H4 (cell line): ENCODE measurements at places on chromosomes 12 and 14.

GRCh38 chr14:67079846-67080245 lies 109.4 kb upstream of the GARIN2 start:
- DNase-seq = no peak

- DNase-seq = no peak
Observed at GRCh38 chr14:35847636-35848035, 21.5 kb downstream of the BRMS1L start.

GRCh38 chr12:64603183-64603841 lies 7.0 kb upstream of the RASSF3 start:
- DNase-seq = no peak

- no peak for DNase-seq
Observed at GRCh38 chr14:33671556-33671955, 279.3 kb downstream of the EGLN3 start.

GRCh38 chr14:104999361-104999760 lies 13.8 kb downstream of the CLBA1 start:
- no peak for DNase-seq

GRCh38 chr12:74988156-74988555 lies 221.5 kb downstream of the KCNC2 start:
- no peak for DNase-seq

- no peak for DNase-seq
Observed at GRCh38 chr12:91677556-91677955, 468.1 kb downstream of the BTG1 start.

- DNase-seq = no peak
Observed at GRCh38 chr14:26081043-26081442, 516.8 kb downstream of the NOVA1 start.

DNA sequence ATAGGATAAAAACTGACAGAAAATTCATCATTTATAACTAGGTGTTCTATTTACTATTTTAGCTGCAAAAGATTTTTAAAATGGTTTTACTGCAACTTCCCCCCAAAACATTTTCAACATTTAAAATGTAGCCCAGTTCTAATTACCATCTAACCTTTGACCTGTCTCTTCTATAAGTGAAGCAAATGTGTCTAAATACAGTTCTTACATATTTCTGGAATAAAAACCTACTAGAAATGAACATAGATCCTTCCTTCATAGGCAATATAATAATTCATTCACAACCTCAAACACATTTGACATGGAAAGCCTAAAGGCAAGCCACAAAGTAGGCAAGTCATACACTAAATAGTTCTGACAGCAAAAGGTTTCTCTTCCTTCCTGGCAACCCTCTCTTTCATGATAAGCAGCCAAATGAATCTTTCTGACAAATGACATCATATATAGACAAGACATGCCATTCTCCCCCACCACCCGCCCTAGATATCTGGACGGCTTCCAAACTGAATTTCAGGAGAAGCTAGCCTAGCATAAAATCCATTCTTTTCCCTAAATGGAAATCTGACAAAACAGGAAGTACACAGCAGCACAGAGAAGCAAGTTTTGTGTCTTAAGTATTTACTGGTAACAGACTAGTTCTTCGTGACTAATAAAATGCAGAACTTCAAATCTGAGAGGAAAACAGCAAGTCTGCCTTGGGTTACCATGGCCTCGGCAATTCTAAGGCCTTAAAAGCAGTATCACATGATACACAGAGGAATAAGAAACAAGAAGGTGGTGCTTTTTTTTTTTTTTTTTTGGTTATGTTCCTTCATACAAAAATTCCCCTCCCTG lies 17.2 kb upstream of the ARID4A start:
- peak; percentile 23 for DNase-seq

DNA sequence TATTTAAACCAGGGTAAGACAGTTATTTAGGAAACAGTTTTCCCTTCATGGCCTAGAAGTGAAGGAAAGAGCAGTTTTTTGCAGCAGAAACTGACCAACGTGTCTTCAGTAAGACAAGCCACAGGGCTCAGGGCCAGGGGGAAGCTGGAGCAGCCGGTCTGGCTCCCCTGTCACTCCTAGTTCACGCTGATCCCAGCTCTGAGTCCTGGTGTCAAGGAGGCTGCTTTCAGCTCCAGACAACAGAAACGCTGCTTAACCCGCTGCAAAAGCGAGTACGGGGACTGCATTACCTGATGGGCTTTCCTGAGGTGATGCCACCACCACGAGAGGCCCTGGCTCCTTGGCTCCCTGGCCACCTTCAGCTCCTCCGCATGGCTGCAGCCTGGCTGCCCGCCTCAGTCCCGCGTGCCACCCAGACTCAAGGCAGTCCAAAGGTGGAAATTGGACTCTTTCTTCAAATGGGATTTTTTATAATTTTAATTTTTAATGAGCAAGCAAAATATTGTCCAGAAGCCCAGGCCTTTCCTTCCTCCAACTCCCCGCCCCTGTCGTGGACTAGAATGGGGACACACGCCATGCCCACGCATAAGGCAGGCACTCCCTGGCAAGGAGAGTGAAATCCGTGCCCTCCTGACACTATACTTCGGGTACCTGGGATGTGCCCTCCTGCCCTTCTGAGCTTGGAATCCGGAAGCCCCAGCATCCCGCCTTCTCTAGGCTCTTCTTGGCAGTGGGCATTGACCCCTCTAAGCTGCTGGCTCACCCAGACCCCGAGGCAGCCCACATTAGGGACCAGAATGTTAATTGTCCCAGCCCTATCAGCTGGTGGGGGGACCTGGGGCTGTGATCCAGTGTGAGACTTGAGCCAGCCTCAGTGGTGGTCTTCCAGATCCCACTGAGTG lies 85.0 kb downstream of the PAPOLA start:
- no peak for DNase-seq

DNA sequence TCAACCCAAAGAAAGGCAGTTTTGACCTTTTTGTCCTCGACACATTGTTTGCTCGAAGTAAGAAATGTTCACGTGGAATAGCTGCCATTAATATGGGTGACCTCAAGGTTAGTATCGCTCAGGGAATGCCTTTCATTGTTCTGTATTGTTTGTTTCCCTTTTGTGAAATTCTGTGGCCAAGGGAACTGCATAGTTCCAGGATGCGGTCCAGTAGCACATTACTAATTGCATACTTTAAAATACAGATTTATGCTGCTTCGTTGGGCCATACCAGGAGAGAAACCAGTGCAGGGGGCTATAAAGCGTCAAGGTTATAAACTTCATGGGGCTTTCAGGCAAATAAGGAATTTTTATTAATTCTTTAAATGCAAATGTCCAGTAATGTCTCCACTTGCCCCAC lies 73.3 kb upstream of the USP44 start:
- no peak for DNase-seq

DNA sequence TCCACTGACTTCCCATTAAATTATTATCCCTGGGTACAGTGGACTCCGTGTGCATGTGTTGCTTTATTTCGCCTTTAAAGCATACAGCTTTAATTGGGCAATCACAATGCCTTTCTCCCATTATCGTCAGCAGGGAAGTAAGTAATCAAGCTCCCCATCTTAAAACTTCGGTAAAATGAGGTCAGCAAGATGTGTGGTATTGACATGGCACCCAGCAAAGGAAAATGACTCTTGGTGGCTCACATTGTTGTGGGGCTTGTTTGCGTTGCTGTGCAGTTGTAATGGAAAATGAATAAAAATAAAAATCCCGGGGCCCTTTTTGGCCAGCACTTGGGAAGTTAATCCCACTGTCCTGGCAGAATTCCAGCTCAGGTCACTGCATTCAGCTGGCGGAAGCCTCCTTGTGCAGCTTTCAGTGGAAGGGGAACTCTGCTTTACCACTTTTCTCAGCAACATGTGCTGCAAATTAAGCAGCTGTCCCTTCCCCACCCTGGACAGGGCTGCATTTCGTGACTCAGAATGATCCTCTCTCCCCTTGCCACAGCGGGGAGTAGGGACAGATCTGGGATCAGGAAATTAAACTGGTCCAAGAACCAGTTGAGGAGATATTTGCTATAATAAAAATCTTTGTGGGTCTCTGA lies 13.9 kb upstream of the ATP2A2 start:
- DNase-seq = peak; percentile 84

DNA sequence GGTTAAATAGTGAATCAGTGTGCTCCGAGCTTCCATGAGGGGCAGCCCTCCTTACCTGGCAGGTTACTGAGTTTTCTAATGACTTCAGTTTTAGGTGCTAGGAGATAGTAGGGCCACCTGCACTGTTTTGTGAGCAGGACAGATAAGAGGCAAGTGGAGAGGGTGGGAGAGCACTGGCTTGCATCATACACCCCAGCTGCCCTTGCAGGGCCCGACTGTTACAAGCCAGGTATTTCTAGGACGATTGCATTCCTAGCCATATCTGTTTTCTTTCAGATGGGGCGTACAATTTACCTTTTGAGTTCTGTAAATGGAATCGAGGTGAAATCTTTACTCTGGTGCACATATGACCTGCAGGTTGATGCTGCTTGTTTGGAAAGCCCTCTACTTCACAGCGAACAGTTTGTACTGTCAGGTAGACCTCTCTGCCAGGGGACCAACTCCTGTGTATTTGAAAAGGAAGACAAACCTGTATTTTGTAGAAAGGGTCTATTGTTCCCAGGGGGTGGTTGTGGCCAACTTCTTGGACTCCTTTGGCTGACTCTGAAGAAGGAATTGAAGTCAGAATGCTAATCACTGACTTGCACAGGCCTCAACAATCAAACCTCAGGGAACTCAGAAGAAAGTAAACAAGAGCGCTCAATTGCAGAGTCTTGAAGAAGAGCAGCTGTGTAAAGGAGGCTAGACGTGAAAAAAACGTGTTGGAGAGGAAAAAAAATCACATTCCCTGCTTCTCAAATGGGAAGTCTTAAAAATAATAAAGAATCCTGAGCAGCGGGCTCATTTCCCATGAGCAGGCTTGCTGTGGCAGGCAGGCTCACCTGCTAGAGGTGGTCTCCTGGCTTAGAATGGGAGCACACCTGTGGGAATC lies 57.3 kb downstream of the ETV6 start:
- no peak for DNase-seq

DNA sequence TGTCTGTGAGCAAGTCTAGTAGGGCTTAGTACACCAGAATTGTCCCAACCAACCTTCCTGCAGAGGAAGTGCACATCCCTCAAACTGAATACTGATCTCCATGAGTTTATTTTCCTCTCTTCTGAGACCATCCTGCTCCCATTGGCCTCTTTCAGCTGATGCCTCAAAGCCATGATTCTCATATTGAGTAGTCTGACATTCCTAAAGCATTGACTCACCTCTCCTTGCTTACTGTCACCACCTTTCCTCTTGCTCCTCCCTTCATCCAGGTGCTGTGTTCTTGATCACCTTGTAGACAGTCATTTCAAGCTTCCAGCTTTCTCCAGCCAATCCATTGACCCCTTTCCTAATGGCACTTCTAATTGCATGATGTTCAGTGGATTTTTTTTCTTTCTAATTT lies 583.7 kb upstream of the USP15 start:
- no peak for DNase-seq

DNA sequence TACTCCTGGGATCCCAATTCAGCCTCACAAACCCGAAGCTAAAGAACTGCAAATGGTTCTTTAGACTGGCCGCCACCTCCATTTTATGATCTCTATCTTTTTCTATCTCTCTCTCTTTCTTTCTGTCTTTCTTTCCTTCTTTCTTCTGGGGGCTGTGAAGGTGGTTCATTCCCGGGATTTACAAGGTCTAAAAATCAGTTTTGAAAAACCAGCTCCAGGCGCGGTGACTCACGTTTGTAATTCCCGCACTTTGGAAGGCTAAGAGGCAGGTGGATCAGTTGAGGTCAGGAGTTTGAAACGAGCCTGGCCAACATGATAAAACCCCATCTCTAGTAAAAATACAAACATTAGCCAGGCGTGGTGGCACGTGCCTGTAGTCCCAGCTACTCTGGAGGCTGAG lies 67.2 kb upstream of the VASH1 start:
- no peak for DNase-seq

DNA sequence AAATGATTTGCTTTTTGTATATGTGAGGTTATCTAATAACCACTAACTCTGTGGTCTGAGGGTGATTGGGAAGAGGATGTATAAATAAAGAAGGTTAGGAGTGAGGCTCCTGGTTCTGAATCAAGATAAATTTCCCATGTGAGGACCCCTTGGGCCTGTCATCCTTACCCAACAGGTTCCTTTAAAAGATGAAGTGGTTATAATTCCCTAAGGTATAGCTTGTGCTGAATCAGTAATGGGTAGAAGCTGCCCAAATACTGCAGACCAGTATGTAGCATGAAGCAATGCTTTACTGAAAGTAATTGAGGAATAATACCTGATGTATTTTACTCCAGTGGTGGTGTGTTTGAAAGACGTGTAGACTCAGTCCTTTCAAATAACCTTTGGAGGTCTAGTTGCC lies 8.7 kb downstream of the EID3 start:
- no peak for DNase-seq

- DNase-seq = no peak
Observed at GRCh38 chr12:4909734-4910501, at the start of gene KCNA1. KCNA1 (plus strand) TSS chr12:4909905; CDS start chr12:4911379, 1,474 bp downstream.

GRCh38 chr14:21300892-21301291 lies 21.0 kb downstream of the RPGRIP1 start:
- no peak for DNase-seq

DNA sequence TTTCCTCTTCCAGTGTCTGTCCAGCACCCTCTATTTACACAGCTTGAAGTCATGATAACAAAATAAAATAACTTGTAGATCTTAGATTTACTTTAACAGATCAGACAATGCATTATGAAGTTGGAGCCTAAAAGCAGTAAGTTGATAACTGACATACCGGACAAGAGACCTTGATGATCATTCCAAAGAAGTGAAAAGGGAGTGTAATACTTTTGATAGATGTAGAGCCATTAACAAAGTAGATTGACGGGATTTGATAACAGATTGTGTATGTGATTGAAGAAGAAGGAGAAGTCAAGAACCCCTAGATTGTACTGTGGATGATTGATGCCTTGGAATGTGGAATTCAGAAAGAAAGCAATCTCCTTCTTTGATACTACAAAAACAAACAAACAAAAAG lies 403.8 kb upstream of the MGAT4C start:
- DNase-seq = no peak

DNA sequence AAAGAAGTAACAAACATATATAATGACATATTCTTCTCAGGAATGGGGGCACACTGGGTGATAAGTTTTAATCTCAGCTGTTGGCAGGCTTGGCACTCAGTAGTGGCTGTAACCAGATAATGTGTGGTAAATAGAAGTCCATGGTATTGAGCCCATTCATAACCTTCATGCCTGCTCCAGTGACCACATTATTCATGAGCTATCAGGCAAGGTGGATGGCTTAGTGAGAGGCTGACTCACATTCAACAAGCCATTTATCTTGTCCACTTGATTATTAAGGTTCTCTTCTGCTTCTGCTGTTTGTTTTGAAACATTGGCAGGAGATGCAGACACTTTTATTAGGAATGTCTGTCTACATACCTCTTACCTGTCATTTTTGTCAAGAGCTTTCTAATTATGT lies 950.4 kb upstream of the LRFN5 start:
- no peak for DNase-seq

DNA sequence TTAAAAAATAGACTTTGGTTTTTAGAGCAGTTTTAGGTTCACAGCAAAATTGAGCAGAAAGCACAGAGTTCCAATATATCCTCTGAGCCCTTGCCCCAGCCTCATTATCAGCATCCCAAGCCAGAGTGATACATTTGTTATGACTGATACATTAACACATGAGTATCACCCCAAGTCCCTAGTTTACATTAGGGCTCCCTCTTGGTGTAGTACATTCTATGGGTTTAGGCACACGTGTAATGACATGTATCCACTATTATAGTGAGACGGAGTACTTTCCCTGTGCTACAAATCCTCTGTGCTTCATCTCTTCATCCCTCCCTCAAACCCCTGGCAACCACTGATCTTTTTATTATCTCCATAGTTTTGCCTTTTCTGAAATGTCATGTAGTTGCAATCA lies 22.5 kb upstream of the GSG1 start:
- DNase-seq = no peak

GRCh38 chr14:34912182-34912581 lies 37.0 kb upstream of the BAZ1A start:
- no peak for DNase-seq
